ENCODE measurements at places on chromosomes 5 and 9.

- DNase-seq = no peak
These were observed 536.0 kb downstream of the GABRG2 start for GRCh38 chr5:162603443-162604070.

GRCh38 chr5:65734921-65735320 is 12.9 kb downstream of the NLN start:
- DNase-seq = no peak

DNA sequence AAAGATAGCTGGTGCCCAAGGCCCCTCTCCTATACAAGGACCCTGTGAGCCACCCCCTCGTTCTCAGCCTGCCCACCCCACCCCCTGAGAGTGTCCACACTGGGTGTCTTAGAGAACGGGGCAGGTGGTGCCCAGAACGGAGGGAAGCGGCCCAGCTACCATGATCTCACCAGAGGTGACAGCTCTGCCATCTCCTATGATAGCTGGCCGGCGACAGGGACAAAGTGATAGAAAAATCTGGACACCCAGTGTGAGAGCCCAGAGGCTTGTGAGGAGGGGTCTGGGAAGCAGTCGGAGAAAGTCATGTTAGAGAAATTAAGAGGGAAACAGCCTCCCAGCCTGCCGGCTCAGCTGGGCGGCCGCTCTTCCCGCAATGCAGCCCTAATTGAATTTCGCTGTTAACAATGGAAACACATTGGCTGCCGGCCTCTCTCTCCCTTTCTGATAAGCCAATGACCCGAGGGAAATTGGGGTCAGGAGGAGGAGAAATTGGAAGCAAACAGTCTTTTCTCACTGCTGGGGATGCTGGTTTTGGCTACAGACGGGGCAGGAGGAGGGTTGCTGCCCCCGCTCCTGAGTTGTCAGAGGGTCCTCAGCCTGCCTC is 32.3 kb downstream of the HK3 start:
- no peak for DNase-seq

DNA sequence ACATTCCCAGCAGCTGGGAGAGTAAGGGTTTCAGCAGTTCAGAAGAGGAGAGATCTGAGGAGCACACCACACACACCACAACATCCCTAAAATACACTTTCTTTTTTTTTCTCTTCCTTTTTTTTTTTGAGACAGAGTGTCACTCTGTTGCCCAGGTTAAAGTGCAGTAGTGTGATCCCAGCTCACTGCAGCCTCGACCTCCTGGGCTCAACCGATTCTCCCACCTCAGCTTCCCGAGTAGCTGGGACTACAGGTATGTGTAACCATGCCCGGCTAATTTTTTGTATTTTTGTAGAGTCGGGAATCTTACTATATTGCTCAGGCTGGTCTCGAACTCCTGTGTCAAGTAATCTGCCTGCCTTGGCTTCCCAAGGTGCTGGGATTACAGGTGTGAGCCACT is 9.7 kb upstream of the UBAP1 start:
- no peak for DNase-seq

GRCh38 chr9:120608421-120608820 is 28.5 kb upstream of the CDK5RAP2 start:
- DNase-seq = no peak

DNA sequence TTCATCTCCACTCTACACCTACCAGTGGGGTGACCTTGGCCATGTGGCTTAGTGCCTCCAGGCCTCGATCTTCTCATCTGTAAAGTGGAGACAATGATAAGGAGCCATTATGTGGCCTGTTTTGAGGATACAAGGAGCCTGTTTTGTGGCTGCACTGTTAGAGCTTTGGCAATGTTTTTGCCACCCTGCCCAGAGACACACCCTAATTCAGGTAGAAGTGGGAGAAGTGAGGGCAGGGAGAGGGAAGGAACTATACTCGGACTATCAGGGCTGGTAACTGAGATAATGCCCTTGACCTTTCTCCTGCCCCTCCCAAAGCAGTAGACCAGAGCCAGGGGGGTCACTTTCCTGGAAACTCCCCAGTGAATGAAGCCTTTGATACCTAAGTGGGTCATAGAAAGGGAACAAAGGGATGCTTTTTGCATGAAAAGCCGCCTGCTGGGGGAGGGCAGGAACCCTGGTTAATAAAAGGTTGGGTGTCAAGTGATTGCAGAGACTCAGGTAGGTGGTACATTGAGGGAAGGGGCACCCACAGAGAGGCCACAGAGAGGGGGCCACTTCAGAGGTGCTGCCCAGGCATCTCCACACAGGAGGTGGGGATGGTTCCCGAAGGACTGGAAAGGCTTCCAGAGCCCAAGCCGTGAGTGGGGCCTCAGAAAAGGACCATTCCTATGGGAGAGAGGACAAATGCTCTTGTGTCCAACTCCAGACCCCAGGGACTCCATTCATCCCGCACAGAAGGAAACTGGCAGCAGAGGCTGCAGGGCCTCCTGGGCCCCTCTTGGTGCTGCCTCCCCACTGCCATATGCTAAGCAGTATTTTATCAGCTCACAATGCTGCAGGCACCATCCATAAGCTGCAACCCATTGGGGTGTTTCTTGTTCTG is 42.3 kb upstream of the VDAC1 start:
- DNase-seq = no peak

DNA sequence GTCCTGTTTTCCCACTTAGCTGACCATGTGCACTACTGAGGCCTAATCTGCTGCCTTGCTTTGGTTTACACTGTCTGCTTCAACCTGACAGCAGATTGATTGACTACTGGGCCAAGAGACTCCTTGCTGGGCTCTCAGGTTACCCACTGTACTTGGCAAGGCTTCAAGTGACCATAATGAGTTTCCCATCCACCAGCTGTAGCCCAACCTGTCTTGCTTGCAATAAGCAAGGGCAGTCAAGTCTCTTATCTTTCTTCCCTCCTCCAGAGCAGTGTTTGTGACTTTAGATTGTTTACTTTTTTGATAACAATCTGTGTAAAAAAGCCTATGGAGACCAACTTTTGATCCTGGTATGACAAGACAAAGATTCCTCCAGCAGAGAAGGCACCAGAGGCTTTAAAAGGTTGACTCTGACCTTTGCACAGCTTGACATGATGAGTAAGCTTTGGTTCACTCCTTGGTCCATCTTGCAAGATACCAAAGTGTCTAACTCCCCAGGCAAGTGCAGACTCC is 912.3 kb upstream of the SEMA6A start:
- DNase-seq = no peak

GRCh38 chr5:138654281-138654867 is 79.2 kb upstream of the HSPA9 start:
- DNase-seq = peak; percentile 79

GRCh38 chr5:124713595-124713994 is 32.8 kb downstream of the ZNF608 start:
- DNase-seq = no peak

- no peak for DNase-seq
These were observed 37.8 kb upstream of the IFNE start for GRCh38 chr9:21519855-21520434.

DNA sequence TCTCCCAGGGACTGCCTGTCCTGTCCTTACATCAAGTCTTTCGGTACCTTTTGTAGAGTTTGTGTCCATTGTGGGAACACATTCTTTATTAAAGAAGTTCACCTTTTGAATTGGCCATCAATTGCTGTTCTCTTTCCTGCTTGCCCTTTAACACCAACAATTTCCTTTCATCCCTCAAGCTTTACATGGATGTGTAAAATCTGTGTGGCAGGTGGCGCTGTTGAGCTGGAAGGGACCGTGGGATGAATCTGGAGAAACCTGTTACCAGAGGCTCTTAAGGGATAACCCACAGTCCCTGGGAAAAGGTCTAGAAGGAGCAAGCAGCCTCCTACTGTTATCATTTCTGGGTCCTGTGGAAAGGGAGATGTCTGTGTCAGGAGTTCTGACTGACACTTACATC is 7.9 kb upstream of the ZFP62 start:
- peak; percentile 72 for DNase-seq

- no peak for DNase-seq
These were observed 597 bp upstream of the SLC34A3 start for GRCh38 chr9:137229903-137230704.

GRCh38 chr5:36502608-36503007 is 103.8 kb upstream of the SLC1A3 start:
- DNase-seq = no peak

- DNase-seq = no peak
These were observed 57.5 kb upstream of the MCCC2 start for GRCh38 chr5:71529682-71530081.

DNA sequence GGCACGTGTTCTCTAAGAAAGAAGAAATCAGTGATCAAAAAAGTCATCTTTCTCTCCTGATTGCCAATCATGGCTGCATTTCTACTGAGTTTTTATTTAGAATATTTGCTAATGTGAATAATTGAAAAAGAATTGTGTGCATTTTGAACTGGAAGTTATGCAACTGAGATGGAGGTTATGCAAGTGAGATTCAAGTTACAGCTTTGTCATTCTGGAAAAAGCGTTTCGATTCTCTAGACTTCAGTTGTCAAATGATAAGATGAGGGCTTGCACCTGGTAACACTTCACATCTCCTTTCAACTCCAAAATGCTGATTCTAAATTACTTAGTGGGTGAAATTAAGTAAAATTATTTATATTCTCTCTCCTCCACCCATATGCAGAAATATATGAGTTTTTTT is 36.4 kb downstream of the C6 start:
- DNase-seq = no peak

DNA sequence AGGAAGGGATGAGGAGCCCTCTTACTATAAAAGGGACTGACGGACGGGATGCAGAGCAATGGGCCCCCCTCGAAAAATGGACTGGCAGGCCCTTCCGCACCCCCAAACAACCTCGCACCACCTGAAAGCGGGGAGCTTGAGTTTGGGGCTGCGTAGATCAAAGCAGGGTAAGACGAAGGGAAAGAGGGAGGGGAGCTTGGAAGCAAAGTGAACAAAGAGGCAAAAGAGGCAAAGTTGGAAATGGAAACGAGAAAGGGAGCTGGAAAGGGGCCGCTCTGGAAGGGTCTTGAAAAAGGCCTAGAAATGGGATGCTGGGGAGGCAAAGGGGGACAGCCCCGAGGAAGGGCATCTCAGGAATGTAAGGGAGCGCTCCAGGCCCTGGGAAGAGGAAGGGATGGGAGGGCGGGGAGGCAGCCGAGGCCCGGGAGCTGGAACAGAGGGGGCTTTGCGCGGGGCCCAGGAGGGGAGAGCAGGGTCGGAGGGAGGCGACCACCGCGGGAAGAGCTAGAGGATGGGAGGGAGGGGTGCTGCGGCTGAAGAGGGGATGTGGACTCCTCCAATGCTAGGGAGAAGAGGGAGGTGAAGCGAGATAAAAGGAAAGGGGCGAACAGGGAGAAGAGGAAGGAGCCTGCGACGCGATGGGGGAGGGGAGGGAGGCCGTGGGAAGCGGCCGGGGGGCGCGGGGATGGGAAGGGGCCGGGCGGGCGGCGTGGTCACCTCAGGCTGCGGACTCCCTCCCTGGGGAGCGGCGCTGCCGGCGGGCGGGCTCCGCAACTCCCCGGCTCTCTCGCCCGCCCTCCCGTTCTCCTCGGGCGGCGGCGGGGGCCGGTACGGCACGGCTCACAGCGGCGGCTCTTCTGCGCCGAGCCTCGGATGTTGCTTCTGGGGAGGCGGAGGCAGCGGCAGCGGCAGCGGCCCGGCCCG is 577 bp downstream of the RNF145 start:
- no peak for DNase-seq

DNA sequence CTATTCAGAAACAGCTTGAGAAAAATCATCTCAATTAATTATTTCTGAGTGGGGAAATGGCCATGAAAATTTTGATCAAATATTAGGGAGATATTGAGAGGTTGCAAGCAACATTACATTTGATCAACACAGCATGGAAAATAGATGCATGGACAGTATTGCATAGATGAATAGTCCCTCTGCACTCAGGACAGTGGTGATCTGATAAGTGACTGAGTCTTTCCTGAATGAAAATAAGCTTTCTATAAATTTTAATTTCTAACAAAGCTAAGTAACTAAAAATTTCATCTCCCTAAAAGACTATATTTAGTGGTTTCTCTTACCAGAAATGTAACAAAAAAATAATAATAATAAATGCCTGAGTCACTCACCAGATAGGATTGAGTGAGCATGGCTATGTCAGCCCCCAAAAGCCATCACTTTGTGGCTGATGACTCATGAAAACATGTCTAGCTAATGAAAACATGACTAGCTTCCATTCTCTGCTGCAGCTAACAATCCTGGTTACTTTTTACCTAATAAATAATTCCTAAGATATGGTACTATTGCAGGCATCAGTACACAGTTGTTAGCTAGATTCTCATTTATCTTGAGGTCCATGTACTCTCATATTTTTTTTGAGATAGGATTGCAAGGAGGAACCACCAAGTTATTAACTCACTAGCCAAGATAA is 1294.8 kb upstream of the ACO1 start:
- no peak for DNase-seq

DNA sequence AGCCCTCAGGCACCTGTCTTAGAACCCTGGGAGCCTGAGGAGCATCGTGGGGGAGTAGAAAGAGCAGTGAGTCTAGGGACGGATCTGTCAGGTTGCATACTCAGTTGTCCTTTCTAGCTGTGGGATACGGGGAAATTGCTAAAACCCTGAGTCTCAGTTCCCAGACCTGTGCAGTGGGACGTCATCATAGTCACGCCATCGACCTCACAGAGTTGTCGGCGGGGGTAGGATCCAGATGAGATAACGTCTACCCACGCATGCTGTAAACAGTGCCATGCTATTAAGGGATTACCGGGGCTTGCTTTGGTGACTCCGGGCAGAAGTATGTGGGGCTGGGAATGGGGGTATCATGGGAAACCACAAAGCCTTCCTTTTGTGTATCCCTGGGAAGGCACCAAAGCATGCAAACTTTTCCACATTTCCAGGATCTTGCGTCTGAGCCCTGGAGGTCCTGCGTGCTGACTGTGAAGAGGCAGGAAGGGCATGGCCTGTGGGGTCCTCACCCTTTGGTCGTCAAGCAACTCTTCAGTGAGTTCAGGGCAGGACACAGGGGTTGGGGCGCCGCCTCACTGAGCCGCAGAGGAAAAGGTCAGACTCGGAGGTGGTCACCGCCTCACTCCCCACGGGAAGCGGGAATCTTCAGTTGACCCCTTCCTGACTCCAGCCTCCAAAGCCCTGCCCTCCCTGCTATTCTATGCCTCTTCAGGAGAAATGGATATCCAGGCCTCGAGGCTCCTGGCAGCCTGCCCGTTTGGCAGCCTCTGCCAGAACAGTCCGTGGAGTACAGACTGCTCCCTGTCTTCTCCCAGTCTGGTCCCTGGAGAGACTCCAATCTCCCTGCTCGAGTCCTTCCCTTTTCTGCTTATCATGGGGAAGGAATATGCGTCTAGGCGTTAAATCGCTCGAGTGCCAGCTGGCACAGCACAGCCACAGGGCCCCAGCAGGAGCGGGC is 186.8 kb upstream of the KLF9 start:
- DNase-seq = no peak

DNA sequence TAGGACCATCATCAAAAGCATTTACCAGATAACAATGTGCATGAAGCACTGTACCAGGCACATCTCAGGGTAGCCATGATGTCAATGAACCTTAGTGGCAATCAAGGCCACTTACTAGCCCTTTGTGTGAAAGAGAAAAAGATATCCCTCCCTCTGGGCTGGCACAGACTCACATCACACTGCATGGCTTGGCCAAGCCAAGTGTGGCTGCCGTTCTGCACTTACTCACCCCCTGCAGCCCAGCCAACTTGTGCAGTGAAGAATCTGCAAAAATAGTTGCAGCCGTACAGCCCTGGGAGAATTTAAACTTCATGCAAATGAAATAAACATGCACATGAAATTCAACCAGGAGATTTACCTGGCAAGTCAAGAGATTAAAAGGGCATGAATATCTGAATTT is 333.5 kb downstream of the DEPDC1B start:
- DNase-seq = no peak

Data from activated T-cell treated with anti-CD3 and anti-CD28 coated beads, Interleukin-2, amount 50 U/mL, for 24 hours (primary cell).